ENCODE measurements at places on chromosomes 4 and X.

GRCh38 chr4:136992032-136992431 lies 540.3 kb downstream of the PCDH18 start:
- DNase-seq: no peak

- no peak for DNase-seq
Observed at GRCh38 chr4:185657183-185657582, 121.9 kb upstream of the PDLIM3 start.

DNA sequence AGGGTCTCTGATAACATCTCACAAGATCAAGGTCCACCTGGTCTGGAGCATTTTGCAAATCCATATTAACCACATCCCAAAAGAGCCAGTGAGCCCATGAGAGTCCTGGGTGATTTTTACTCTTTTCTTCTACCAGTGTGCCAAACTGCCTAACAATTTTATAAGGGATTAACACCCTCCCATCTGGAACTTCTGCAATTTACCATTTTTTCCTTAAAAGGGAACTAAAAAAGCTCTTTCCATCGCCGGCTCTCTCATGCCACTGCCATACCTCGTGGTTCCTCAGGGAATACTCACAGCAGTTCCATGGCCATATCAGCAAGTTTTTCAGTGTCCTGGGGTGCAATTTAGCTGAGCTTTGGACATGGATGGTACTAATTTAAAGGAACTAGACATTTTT lies 55.7 kb downstream of the SEPSECS start:
- DNase-seq: no peak

- no peak for DNase-seq
Observed at GRCh38 chr4:141131723-141132071, 1.6 kb downstream of the RNF150 start.

GRCh38 chr4:117550085-117550484 lies 464.7 kb upstream of the TRAM1L1 start:
- DNase-seq: no peak

GRCh38 chr4:152451496-152451895 lies 84.4 kb downstream of the FBXW7 start:
- no peak for DNase-seq

DNA sequence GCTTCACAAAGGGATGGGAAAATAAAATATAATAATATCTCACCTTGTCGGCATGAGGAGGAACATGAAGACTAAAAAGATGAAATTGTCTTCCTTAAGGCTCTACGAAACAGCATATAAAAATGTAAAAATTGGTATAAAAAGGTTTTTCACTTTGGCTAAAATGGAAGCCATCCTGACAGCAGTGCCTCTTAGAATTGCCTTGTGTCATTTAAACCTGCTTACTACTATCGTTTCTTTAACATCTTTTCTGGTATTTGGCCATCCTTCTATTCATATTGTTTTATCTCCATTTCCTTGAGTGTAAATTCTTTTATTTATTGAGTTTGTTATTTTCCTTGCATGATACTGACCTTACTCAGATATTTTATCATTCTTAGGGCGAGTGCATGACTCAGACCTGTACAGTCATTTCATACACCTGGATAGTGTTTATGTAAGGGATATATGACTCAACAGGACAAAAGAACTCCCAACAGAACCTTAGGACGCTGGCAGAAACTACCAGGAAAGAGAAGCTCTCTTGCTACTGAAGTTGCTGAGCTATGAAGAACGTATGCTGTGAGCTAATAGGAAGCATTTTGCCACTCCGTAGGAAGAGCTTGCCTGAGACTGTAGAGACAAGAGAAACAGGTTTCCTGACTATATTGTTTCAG lies 5.8 kb upstream of the CDKN2AIP start:
- DNase-seq: no peak

- DNase-seq: no peak
Observed at GRCh38 chr4:154160519-154161301, 330.9 kb downstream of the DCHS2 start.

- no peak for DNase-seq
Observed at GRCh38 chrX:71990518-71990917, 79.9 kb downstream of the NHSL2 start.

DNA sequence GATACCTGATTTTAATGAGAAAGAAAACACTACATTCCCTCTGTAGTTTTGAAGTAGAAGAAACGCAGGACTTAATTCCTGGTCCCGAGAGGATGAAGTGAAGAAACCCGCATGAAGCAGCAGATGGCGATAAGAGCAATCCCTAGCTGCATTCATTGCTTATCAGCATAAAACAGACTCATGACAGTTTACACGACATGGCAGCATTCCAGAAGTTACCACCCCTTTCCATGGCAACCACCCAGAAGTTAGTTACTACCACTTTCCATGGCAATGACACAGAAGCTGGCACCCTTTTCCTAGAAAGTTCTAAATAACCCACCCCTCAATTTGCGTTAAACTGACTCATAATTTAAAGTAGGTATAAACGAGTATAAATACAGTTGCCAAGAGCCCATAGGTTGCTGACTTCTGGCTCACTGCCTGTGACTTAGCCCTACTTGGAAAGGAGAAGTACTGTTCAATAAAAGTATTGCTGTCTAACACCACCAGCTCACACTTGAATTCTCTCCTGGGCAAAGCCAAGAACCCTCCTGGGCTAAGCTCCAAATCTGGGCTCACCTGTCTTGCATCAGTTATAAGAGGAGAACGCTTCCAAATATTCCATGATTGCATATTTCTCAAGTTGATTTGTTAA lies 5.5 kb upstream of the XAGE2 start:
- DNase-seq: no peak

DNA sequence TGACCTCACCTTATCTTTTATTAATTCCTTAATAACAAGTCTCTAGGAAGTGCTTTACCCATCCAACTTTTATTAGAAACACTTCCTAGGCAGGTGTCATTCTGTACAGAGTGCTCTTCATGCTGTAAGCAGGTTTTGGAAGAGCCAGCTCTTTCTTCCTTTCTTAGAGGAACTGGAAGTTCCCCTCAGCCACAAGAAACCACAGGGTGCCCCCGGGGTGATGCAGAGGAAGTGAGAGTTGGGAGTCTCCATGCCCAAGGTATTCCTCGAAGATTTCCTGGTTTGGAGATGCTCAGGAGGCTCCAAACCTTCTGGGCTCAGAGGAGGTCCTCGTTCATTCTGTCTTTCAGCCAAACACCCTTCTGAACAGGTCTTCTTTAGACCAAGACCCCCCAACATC lies 83.8 kb downstream of the EGF start:
- no peak for DNase-seq

- DNase-seq: no peak
Observed at GRCh38 chrX:48897157-48897624, 377 bp downstream of the TIMM17B start.

- no peak for DNase-seq
Observed at GRCh38 chr4:24802648-24803047, 7.3 kb downstream of the SOD3 start.

DNA sequence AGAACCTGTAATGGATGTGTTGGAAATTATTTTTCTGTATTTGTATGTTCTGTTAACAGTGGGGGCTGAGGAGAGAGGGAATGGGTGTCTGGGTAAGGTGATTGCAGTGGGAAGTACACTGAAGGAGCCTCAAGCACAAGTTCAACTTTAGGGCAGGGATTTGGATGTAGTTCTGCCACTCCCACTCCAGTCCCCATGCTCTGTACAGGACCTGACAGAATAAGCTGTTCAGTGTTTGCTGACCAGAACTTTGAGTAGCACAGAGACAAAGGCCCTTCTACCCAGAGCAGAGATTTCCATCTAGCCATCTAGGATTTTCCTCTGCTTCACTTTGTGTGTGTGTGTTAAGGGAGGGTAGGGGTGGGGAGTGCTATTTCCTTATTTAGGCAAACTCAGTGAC lies 49.2 kb downstream of the VSIG4 start:
- no peak for DNase-seq

- DNase-seq: no peak
Observed at GRCh38 chr4:10659251-10659650, 25.3 kb downstream of the CLNK start.
